ENCODE measurements at places on chromosomes 7 and 10.

DNA sequence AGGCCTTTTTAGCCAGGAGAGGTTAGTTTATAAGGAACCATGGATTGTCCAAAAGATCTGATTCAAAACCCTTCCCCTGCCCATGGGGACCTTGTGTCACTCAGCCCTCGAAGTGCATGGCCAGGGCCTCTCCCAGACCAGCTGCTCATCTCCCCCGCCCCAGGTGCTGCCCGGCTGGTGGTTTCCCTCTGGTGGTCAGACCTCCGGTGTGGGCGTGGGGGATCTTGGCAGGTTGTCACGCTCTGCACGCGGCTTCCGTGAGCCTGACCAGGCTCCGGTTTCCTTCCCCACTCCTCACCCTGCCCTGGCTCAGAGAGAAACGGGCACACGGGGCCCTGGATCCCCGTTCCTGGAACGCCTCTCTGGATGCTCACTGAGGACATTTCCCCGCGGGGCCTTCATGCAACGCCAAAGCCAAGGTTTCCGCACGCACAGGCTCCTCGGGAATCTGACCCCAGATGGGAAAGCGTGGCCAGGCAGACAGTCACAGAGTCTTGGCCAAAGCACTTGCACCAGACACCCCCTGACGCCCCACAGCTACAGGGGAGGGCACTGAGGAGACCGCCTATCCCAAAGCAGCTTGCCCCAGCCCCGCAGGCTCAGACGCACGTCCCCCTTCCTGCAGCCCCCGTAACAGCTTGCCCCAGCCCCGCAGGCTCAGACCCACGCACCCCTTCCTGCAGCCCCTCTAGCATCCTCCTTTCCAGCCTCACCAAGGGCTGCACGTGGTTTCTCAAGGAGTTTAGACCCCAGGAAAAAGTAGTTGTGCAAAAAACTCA lies 7.8 kb upstream of the DIP2C start:
- no peak for DNase-seq

- DNase-seq = no peak
Measured at GRCh38 chr7:76281706-76282343, 20.6 kb upstream of the HSPB1 start.

DNA sequence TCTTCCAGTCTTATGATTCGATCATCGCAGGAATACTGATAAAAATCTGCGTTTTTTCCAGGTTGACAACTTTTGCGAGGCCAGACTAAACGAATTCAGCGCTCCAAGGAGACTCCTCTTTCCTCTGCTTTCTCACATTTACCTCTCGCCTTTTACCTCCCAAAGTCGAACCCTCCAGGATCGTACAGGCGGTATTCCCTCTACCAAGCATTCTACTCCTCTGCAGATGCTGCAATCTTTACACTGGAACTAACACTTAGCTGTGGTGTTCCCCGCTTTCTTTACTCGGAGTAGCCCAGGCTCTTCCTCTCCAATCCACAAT lies 449 bp downstream of the NUDT5 start:
- DNase-seq = no peak

DNA sequence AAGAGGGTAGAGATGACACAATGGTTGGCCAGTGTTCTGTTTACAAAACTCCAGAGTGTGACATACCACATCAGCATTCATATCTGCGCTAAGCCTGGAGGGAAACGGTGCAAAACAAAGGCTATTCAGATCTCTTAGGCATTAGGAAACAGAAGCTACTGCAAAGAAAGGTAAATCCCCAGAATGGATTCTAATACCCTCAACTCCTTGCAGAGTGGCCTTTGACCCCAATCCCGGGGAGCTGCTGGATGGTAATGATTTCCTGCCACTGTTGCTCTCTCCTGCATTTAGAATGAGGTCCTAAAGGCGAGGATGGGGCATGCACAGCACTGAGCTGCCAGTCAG lies 65.2 kb downstream of the AOAH start:
- no peak for DNase-seq

GRCh38 chr7:134630893-134631292 lies 15.8 kb upstream of the BPGM start:
- no peak for DNase-seq

DNA sequence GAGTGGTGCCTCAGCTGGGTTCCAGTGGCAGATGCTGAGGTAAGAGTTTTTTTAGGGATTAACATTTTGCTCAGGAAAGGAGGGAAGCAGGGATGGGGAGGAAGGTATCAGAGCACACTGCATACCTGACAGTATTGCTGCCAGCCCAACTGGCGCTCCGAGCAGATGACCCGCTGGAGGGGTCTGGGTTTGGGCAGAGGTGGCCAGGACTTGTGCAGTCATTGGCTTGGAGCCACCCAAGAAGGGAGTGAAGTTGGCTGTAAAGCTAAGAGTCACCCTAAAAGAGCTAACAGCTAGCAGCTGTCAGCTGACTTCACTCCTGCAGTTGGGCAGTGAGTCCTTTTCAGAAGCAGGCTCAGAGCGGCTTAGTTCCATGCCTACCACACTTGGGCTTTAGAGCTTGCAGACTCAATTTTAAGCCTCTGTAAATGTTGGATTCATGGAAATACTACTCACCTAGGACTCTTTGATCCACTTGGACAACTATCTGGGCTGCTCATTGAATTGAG lies 5.8 kb upstream of the ARHGAP22 start:
- no peak for DNase-seq

GRCh38 chr10:94858005-94858404 lies 80.5 kb upstream of the CYP2C9 start:
- no peak for DNase-seq

DNA sequence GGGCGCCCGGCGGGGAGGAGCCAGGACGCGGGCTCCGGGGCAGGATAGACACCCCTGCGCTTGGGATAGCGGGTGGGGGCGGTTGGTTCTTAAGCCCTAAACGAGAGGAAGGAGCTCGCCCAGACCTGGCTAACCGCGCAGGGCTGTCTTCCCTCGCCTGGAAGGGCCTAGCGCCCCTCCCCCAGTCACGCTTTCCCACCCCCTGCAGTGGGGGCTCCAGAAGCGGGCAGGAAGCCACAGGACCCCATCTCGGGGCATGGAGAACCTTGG lies 6.5 kb downstream of the SHH start:
- DNase-seq = no peak

DNA sequence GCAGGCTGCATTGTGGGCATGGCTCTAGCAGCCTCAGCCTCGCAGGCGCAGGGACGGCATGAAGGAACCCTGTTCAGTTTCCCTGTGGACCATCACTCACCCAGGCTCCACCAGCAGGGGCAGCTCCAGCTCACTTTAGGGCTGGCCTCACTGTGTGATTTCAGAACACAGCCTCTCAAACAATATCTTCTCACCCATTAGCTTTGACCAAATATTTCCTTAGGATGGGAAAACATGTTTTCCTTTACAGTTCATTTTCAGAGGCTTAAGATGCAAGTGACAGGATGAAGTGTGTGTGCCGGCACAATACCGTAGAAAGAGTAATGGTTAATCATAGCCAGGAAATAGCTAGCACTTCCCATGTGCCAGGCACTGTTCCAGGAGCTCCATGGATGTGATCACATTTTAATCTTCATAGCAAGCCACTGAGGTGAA lies 58.2 kb downstream of the LANCL2 start:
- no peak for DNase-seq

DNA sequence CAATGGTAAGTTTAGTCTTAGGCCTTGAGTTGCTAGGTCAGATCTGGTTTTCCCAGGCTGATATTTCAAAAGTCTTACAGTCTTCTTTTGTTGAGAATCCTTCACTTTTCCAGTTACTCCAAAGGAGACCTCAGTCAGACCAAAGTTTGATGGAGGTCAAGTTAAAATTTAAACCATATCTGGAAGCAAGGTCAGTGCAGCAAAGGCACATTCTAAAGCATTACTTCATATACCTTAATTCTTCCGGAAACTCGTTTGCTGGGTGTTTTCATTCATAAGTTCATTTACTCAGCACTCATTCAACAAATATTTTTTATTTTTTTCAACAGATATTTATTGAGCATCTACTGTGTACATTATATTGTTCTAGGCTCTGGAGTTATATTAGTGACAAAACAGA lies 403.0 kb upstream of the LRGUK start:
- DNase-seq = no peak

Measured in GOT3 (cell line).